Activated CD4-positive, alpha-beta T cell treated with anti-CD3 and anti-CD28 coated beads, Interleukin-2, Interleukin-6, amounts not matched to agents 100 ng/mL and 50 ng/mL, durations not matched to agents 16 hours and 8 hours (primary cell): ENCODE measurements at places on chromosomes 16 and 17.

DNA sequence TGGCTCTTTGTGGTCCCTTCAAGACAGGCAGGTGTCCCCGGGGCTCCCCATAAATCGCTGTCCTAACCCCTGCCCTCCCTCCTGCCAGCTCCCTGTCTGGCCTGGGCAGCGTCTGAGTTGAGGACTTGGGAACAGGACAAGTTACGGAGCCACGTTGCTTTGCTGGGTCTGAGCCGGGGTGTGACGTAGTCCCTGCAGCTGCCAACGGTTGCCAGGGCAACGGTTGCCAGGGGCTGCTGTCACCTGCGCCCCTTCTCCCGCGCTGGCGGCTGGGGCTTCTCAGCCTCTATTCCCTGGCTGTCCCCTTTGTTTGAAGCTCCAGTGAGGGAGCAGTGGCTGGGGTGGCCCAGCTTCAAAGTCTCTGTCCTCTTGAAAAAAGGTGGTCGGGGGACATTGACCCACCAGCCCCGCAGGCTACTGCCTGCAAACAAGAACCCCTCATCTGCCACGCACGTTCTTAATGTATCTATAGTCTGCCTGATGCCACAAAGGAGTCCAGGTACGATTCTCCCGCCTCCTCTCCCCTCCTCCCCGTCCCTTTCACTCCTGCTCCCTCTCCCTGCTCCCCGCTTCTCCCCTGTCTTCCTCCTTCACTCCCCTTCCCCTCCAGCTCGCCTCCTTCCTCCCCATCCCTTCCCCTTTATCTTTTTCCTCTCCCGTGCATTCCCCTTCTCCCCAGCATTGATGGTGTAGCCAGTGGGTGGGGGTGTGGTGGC lies 10.9 kb downstream of the ADGRG1 start:
- DNase-seq = no peak

DNA sequence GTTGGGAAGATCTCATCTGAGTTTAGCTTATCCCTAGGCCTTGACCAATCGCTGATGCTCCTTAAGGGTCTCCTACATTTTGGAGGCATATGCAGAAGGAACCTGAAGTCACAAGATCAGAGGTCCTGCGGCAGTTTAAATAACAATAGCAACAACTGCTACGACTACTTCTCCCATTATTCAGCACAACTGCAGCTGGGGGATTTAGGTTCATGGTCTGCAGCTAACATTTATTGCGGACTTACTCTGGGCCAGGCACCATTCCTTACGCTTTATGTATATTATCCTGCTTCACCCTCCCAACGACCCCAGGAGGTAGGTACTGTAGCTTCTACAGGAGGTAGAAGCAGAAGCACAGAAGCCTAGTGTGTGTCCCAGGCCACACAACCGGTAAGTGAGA lies 59.5 kb downstream of the AKAP1 start:
- no peak for DNase-seq

GRCh38 chr17:34171245-34171818 lies 83.8 kb upstream of the CCL2 start:
- DNase-seq = peak; percentile 74

GRCh38 chr16:88479793-88480760 lies 27.0 kb downstream of the ZFPM1 start:
- peak; percentile 19 for DNase-seq

DNA sequence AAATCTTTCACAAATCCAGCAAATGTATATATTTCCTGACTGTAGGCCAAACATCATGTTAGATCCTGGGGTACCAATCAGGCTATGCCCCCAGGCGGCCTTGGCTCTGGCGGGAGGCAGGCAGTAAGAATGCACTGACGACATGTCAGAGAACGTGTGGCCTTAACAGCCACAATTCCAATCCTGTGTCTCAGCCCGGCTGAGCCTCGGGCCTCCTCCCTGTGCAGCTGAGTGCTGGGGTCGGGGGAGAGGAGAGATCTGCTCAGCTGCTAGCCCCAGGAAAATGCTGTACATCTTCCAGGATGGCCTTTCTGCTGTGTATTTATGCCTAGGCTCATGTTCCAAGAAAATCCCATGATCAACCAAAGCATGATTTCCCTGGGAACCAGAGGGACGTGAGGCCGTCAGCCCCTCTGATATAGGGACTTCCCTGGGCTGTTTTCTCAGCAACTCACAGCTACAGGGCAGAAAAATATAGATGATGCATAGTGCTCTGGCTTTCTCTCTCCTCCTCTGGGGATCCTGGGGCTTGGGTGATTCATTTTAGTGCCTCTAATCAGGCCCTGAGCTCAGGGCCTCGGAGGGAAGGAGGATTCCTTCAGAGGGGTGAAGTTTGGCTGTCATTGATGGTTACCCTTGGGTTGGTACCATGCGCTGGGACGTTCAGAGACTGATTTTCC lies 604.0 kb downstream of the HS3ST4 start:
- DNase-seq = no peak

GRCh38 chr17:50779747-50780353 lies 12.5 kb upstream of the ANKRD40CL start:
- peak; percentile 55 for DNase-seq

- DNase-seq = no peak
Observed at GRCh38 chr17:41523787-41524186, 4.3 kb downstream of the KRT19 start.

DNA sequence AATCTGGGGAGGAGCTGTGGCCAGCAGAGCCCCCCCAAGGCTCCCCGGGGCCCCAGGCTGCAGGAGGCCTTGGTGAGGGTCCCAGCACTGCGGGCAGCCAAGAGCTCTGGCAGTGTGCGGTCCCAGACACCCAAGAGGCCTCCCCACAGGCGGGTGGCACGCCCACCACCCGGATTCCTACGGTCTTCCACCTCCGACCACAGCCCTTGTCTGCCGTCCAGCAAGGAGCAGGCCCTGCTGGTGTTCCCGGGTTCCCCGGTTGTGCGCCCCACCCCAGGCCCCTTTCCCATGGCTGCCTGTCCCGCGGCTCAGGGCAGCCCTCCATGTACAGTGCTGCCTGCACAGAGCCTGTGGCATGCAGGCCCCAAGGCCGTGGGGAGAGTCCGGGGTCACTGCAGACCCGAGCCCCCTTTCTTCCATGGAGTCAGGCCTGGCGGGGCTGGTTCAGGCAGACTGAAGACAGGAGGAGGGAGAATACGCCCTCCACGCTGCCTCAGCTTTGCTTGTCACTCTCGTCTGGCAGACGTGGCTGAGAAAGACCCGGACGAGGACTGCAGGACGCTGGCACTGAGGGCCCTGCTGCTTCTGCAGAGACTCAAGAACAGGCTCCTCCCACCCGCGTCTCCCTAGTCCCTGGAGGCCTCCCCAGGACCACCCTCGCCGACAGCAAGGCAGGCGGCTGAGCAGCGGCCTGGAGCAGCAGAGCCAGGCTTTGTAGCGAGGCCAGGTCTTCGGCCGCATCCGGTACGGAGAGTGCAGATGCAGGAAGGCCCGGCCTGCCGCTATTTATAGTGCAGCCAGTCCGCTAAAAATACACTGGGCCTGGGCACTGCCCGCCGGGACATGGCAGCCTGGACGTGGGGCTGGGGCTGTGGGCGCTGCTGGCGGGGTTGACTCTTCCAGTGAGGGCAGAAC lies 16.4 kb downstream of the TELO2 start:
- DNase-seq = no peak

GRCh38 chr17:81277946-81278693 lies 17.0 kb downstream of the SLC38A10 start:
- no peak for DNase-seq
